ENCODE measurements at places on chromosomes 2 and 18.

- no peak for DNase-seq
These were observed 205.8 kb upstream of the SALL3 start for GRCh38 chr18:78773819-78774218.

DNA sequence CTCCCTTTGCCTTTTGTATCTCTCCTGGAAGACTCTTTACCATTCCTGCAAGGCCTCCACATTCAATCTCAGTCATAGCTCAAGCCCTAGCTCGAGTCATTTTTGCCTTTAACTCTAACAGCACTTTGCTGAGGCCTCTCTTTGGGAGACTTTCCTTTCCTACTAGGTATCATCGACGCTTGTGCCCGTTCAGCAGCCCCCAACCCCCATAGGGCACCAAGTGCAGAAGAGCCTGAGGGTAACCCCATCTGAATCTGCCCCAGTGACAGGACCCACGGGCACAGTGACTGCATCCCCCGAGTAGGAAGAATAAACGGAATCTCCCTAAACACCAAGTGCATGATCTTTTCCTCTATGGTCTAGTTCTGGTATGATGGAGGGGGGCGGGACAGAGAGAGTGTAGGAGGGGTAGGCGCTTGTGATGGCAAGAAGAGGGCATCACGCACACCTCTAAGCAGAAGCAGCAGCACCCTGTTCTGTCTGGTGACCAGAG, 66.3 kb downstream of the UXS1 start:
- no peak for DNase-seq

- DNase-seq, result no peak
These were observed 647.8 kb upstream of the KLHL29 start for GRCh38 chr2:22737144-22737543.

- DNase-seq, result peak; percentile 79
These were observed 47.4 kb downstream of the LRRFIP1 start for GRCh38 chr2:237674731-237675276.

DNA sequence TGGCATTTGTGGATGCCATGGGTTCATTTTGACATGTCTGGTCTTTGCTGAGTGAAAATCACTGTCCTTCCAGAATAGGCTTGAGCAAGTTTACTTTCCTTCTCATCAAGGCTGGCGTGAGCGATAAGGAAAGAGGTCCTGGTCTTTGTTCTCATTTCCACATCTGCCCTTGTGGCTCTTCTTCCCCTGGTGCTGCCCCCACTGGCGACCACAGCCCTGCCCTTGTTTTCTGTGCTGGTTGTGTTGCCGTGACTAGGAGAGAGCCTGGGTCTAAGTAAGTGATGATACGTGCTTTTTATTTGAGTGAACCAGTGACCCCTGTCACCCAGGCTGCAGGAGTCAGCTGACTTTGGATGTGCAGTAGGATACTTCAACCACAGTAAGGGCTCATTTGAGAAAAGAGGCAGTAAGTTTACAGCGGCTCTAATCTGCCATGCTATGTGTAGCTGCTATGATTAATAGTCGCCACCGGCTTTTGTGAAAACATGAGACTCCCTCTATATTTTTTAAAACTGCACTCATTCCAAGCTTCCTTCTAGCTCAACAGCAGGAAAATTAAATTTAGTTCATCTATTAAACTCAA, 441.7 kb downstream of the RNF144A start:
- no peak for DNase-seq

Measured in EL (cell line).